Dermis blood vessel endothelial cell (primary cell): ENCODE measurements at places on chromosomes 3 and 15. TPM values are rescaled to one million over a fixed set of nuclear protein-coding genes. Genes with fewer than 3 reads are reported as not detected.
A peak's percentile ranks its signal among the peaks of the same experiment; 100 is the strongest.

- no peak for DNase-seq
Measured at GRCh38 chr3:163476179-163476578, 1602.1 kb downstream of the SI start.

DNA sequence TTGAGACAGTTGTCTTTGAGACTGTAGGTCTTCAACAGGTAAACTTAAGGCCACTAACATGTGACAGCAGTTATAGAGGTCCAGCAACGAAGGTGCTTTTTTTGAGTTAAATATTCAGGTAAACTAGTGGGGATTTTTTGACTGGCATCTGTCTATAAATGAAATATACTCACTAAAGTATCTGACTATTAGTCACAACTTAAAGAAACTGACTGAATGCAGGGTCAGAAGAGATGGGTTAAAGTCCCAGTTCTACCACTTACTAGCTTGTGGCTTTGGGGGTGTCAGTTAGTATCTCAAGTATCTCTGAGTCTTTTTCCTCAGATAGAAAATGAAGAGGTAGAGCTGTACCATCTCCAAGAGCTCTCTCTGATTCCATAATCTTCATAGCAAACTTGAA lies 18.0 kb downstream of the MIX23 start:
- DNase-seq = no peak

- DNase-seq = no peak
Measured at GRCh38 chr15:45468294-45468693, 54.3 kb downstream of the SLC30A4 start.

- no peak for DNase-seq
Measured at GRCh38 chr15:88023914-88024313, 232.6 kb downstream of the NTRK3 start.

DNA sequence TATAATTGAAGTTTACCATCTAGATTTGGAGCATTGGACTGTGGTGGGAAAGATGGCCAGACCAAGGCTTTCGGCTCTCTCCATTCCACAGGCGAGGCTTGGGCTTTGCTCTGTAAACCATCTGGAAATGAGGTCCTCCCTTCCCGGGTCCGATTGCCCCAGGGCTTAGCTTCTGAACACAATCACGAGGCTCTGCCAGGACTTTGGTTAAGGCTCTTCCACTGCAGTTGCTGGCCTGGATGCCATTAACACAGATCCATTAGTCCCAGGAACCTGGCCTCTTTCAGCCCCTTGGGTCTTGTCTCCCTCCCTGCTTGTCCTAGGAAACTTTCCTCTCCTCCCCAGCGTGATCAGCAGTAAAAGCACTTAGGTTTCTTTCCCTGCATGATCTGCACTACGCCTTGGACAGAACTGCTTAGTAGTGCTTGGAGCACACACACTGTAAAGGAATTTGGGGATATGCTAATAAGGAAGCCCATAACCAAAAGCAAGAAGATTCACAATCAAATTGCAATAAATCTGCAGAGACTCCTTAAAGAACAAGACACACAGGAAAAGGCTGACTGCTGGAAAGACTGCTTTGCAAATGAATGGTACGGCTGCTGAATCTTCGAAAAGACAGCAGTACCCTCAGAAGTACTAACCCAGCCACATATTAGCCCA lies 154.3 kb downstream of the ECT2 start:
- no peak for DNase-seq

DNA sequence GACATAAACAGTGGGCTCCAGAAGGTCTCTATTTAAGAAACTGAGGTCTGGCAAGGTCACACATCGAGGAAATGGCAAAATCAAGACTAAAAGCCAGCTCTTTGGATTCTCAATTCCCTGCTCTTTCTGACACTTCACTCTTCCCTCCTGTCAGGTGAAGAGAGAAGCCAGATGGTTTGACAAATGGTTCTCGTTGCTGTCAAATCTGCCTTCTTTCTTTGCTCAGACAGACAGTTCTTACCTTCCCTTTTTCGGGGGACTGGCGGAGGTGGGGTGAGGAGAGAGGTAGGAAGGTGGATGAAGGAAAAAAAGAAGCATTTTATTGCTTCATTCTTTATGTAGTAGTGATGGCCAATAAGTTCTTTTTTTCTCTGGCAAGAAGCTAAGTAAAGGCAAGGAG lies 133.4 kb downstream of the LPP start:
- no peak for DNase-seq

DNA sequence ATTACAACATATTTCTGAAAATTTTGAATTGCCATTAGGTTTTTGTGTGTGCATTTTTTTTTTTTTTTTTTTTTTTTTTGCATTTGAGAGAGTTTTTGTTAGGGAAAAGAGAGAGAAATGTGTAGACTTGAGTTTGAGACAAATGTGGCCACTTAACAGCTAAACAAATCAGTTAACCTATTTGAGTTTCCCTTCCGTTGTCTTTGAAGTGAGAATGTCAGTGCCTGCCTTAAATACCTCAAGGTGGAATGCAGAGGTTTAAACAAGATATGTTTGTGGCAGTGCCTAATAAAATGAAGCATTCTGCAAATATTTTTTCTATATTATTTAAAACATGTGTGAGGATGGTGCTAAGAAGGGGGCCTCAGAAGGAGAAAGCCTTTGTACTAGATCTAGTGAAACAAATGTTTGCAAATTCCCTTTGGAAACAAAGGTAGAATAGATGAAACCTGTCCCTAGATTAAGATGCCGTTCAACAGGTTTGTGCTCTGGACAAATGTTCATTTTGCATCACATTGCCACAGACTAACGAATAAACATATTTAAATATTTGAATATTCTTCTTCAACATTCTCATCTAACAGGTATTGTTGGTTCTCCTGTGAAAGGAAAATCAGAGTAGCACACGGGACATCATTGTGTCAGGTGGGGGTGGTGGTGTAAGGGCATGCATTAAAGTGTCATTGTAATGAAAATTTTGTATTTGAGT lies 80.7 kb downstream of the SATB1 start:
- DNase-seq = no peak

DNA sequence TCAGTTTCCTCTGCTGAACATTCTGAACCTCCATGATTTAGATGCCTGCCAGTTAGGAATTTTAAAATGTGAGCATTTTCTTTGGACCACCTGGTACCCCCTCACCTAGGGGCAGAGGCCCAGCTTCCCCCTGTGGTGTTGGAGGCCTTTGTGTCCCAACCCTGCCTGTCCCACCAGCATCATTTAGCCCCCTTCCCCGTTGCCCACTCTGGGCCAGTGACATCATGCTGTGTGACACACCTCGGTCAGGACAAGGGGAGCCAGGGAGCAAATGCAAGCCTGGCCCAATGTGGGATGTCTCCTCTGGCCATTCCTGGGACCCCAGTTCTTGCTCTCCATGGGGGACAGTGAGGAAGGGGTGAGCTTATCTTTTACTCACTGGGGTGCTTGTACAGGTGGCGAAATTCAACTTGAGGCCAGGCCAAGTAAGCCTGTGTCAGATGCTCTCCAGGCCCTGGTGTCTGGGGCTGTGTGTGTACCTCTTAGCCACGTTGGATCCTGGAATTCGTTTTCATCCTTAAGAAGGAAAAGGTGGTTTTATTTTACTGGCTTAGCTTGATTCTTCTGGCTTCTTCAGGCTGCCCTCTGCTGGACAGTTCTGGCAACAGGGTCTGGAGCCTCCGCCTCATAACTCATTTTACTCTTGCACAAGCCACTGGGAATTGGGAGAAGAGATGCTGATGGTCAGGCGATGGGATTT lies 49.7 kb upstream of the MYZAP start:
- DNase-seq = peak; percentile 85

GRCh38 chr3:134352031-134352671 lies 22.1 kb downstream of the AMOTL2 start:
- no peak for DNase-seq

DNA sequence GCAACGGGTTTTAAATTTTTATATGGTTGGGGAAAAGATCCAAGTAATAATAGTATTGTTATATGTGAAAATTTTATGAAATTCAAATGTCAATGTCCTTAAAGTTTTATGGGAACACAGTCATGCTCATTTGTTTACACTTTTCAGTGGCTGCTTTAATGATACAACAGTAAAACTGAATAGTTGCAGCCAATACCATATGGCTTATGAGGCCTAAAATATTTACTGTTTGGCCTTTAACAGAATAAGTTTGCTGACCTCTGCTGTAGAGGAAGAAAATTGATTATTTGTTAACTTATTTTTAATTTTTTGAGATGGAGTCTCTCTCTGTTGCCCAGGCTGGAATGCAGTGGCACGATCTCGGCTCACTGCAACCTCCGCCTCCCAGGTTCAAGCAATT lies 44.7 kb downstream of the USP50 start:
- no peak for DNase-seq

DNA sequence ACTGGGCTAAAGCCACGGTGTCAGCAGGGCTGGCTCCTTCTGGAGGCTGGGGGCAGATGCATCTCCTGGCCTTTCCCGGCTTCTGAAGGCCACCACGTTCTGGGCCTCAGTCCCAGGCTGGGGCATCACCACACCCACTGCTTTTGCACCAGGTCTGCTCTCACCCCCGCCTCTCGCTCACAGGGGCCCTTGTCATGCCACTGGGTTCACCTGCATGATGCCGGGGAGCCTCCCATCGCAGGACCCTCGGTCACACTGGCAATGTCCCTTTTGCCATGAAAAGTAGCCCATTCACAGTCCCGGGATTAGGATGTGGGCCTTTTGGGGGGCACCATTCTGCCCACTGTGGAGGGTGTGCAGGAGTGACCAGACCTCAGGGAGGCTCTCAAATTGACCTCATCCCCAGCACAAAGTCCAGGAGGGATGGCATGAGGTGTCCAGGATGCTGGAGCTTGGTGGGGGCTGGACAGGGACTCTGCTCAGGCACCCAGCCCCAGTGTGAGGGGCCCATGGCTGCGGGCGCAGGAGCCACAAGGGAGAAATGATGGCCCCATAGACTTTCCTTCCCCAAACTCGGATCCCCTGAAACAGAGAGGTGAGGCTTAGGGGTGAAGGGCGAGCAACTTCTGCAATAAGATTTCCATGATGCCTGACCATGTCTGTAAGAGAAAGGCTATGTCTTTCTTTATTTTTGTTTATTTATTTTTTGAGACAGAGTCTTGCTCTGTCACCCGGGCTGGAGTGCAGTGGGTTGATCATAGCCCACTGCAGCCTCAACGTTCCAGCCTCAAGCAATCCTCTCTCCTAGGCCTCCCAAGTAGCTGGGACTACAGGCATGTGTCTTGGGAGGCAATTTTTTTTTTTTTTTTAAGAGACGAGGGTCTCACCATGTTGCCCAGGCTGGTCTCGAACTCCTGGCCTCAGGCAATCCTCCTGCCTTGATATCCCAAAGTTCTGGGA lies 189.1 kb downstream of the GOLGA6L6 start:
- no peak for DNase-seq

GRCh38 chr15:94441760-94442159 lies 210.4 kb downstream of the MCTP2 start:
- DNase-seq = no peak

DNA sequence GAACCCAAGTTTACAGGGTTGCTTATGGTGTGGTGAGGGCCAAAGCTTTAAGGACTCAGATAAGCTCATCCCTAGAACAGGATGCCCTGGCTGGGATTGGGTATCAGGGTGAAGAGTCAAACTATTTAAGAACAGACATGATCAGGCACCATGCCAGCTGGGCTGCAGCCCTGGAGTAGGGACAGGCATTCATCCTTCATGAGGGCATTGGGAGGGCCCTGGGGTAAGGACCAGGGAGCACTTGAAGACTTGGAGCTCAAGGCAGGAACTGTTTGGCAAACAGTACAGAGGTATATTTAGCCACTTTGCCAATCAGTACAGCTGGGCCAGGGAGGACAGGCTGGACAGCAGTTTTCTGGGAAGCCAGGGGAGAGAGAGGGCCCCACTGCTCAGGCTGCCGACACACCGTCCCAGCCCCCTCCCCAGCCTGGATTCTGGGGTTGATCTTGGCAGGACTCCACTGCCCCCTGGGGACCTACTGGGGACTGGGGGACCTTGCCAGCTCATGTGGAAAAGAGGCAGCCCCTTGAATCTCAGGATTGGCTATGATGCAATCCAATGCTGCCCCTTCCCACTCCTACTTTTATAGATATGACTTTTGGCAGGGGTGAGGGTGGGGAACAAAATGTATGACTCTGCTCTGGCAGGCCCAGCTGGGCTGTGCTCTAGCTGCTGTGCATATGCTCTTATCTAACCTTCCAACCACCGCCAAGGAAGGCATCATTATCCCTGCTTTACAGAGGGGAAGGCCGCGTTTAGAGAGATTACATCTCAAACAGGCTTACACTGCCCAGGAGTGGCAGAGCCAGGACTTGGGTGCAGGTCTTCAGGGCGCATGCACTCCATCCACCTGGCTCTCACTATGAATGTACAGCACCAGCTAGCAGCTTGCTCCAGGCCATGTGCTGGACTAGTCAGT lies 2.3 kb downstream of the PLA2G4E start:
- no peak for DNase-seq

- DNase-seq = peak; percentile 67
Measured at GRCh38 chr3:196740481-196741248, 1.0 kb downstream of the PAK2 start.

The MAP6D1 gene
- 2.6 and 3.0 TPM in 2 replicates for total RNA-seq

The LCTL gene
- total RNA-seq = not detected in 2 replicates

The THPO gene
- total RNA-seq = not detected in 2 replicates

The MAPK6 gene
- total RNA-seq = 41.5 and 59.5 TPM in 2 replicates

The ISL2 gene
- total RNA-seq = 0.56 and 1.2 TPM in 2 replicates

The SLC7A14 gene
- total RNA-seq = under 0.01 and 0.14 TPM in 2 replicates

The DPPA2 gene
- not detected in 2 replicates for total RNA-seq

The MRAS gene
- 6.8 and 11.5 TPM in 2 replicates for total RNA-seq

The SOX2 gene
- 0.05 TPM in 1 of 2 replicates, not detected in the other for total RNA-seq
